RPMI8226 (cell line): ENCODE measurements at places on chromosomes 5 and 9.

DNA sequence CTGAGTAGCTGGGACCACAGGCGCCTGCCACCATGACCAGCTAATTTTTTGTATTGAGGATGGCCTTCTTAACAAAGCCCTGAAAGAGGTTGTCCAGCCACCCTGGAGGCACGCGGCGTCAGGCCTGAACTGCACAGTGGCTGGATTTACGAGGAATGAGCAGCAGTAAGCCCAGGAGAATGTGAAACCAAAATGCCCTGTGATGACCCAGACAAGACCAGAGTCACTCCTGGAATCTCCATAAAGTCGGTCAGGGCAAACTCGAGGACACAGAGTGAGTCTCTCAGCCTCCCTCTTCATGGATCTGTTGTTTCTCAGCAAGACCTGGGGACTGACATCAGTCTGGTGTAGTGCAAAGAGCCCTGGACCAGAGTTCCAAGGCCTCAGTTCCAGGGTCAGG lies 53.2 kb upstream of the C5orf58 start:
- DNase-seq, result no peak

DNA sequence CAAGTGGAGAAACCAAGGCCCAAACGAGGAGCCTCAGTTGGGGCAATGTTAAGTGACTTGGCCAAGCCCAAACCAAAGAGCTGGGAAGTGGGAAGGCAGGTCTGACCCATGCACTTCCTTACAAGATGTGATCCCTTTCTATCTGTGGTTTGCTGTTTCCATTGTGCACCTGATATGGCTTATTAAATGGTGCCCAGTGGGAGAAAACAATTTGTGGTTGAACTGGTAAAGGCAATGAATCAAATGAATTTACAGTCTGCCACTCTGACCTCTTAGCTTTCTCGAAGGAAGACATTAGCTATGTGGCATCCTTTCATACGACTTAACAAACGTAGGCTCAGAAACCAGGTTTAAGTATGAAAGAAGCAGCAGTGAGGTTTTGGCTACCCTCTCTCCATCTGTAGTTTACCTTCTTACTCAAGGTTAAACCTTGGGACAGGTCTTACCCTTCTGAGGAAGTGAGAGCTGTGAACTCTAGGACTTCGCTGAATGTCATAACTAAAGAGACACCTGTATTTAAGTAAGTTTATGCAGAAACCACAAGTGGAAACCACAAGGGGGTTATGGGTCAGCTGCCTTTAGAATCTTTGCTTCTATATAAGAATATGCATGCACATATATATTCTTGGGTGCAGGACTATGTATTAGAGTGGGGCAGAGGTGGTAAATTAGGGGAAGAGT lies 100.5 kb upstream of the SPATA31D4 start:
- peak; percentile 82 for DNase-seq

DNA sequence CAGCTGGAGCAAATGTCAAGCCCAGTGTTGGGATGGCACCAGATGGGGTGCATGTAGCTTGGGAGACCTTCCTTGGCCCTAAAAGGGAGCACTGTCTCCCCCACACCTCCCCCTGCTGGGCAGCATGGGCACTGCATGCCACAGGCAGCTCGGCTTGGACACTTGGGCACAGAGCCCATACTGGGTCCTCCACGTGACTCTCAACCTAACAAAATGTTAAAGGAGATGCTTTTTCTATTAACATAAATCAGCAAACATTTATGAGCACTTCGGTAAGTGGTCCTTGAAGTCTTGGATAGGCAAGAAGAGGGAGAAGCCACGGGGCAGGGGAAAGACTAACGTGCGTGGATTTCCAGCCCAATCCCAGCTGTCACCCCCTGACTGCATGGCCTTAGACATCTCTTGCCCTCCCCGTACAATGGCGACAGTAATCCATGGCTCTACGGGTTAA lies 23.9 kb upstream of the MAPK9 start:
- DNase-seq, result peak; percentile 63

- peak; percentile 8 for DNase-seq
These were observed 31.4 kb upstream of the TMOD1 start for GRCh38 chr9:97470076-97470475.

- DNase-seq, result no peak
These were observed 77.4 kb downstream of the SEC61B start for GRCh38 chr9:99299211-99300102.

GRCh38 chr9:124272118-124272517 lies 14.4 kb downstream of the NEK6 start:
- DNase-seq, result no peak

DNA sequence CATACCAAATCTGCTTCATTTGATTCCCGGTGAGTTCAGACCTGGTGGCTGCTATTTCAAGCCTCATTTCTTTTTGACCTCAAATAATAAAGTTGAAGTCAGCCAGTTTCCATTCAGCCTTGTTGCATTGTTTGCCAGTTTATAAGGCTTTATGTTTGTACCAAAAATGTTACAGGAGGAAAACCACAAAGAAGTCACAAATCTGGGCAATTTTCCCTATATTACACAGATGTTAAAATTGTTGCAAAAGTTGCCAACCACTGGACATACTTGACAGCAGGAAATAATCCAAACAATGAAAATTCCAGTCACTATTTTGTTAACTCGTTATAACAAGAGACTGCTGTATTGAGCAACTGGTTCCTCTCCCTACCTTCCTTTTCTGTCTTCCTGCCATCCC lies 1325.0 kb upstream of the DMAC1 start:
- peak; percentile 14 for DNase-seq

DNA sequence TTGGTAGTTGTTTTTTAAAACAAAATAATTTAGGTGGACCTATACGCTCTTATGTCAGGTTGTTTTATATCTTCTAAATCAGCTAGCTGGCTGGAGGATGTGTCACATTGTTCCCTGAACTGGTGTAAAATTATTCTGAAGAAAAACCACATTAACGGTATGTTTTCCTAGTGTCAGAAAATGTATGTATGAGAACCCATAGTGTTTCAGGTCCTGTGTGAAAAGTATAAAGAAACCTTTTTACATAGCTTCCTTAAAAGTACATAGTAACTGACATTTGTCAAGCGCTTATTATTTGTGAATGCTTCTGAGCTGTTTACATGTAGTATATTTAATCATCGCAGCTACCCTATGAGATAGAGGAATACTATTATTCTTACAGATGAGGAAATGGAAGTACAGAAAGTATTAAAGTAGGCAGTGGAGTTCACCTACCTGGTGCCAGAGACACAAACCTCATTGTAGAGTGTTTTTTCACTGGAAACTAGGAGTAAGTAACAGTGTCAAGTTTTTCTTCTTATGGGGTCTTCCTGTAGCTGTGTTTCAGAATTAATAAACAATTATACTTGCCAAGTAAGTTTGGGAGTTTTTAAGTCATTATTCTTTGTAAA lies 10.4 kb upstream of the FAM120AOS start:
- DNase-seq, result no peak

GRCh38 chr9:132556235-132556634 lies 26.2 kb upstream of the BARHL1 start:
- DNase-seq, result no peak

GRCh38 chr9:112777914-112778313 lies 27.4 kb downstream of the SNX30 start:
- no peak for DNase-seq

- DNase-seq, result no peak
These were observed 95.8 kb upstream of the ANKRD55 start for GRCh38 chr5:56328753-56329560.

DNA sequence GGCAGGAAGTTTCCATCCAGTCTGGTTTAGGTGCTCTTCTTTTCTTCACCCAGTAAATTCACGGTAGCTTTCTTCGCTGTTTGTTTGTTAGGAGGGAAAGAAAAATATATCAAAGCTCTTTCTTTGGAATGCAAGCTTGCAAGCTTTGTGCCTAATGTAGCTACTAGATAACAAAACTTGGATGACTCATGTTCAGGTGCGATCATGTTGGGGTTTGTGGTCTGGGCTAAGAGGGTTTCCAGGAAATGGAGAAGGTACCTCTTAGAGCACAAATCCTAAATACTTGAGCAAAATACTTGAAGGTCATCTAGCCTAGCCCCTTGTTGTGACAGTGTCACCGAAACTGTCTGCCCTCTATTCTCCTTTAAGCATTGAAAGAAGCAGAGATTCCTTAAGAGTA lies 17.7 kb downstream of the SRP19 start:
- DNase-seq, result peak; percentile 92

DNA sequence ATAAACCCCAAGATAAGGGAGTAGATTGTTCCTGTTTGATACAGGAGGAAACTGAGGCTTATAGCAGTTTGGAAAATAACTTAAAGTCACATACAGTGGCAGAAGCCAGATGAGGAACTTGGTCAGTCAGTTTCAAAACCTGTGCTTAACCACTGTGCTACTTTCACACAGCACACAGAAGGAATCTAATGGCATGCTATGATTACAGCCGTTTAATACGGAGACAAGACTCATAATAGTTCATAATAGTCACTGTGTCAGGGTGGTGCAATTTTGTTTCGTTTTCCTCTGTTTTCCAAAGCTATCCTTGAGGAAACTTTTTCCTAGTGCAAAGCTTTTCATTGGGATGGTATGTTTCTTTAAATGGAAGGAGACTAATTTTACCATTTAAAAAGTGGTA lies 112.3 kb downstream of the GCNT1 start:
- no peak for DNase-seq

DNA sequence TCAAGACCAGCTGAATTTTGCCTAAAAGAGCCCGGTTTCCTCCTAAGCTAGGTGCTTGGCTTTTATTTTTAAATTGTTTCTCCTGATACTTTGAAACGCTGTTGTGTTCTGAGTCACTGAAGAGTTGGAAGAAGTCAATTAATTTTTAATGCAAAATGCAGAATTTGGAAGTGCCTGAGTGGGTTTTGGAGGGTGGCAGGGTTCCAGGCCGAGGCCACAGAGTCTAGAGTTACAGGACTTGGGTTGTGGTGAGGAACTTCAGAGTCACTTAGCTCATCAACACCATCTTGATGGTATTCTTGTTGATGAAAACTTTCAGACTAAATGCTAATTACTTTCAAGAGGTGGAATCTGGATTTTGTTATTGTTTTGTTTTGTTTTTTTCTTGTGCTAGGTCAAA lies 130.6 kb downstream of the PDZD2 start:
- no peak for DNase-seq

GRCh38 chr5:88029011-88029410 lies 239.6 kb downstream of the TMEM161B start:
- no peak for DNase-seq

DNA sequence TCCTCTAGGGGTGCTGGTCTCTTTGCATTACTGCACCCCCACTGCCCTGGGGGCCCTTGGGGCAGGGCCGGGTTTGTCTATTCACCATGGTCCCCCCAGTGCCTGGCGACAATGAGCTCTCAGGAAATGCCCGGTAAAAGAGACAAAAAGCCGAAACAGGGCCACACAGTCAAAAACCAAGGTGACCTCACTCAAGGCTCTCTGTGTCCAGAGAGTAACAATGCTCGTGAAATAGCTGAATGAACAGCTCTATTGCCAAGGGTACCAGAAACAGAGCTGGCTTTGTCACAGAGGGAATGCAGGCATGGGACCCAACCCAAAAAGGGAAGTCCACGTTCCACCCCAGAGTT lies 16.0 kb downstream of the SH3PXD2B start:
- DNase-seq, result no peak

DNA sequence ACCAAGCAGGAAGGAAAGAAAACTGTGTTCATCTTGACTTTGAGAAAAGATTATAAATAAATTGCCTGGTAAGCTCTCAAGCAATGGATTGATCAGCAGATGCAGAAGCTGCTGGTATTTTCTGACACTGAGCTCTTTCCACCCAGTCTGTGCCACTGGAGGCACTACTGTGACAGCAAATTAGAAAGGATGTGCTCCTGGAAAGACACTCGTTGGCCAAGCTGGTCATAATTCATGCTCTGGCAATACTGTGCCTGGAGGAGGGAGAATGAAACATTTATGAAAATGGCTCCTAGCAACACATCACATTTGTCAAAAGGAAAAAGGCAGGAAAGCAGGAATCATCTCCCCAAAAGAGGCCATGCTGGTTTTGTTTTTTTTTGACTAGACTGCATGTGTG lies 84.2 kb downstream of the CAVIN4 start:
- no peak for DNase-seq

GRCh38 chr5:72854419-72854818 lies 38.0 kb downstream of the TNPO1 start:
- no peak for DNase-seq

DNA sequence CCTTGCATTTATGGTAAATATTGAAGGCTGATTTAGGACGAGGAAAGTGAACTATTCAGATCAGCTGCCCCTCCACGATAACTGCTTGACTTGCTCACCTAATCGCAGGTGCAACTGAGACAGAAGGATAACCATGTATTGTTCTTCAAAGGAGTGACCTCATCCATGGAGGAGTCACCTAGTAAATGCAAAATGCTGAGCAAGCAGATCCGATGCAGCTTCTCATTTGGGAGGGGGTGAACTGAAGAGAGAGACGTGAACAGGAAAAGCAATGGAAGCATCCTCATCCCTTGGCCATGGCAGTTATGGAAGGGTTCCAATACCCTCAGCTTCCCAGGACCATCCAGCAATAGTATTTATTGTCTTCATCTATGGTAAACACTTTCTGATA lies 47.5 kb downstream of the RASGRF2 start:
- DNase-seq, result peak; percentile 51

DNA sequence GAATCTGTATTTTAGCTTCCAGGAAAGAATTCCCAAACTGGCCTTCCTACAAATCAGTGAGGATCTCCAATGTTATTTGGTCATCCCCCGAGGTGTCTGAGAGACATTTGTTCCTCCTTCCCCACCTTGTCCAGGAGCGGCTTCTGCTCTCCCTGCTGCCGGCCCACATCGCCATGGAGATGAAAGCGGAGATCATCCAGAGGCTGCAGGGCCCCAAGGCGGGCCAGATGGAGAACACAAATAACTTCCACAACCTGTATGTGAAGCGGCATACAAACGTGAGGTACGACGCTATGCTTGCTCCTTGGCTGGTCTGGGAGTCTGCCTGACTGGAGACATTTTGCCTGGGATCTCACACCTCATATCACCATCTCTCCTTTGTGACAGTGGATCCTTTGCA lies 160.4 kb downstream of the CFAP90 start:
- DNase-seq, result no peak

GRCh38 chr5:10745133-10745532 lies 15.9 kb downstream of the DAP start:
- DNase-seq, result no peak

DNA sequence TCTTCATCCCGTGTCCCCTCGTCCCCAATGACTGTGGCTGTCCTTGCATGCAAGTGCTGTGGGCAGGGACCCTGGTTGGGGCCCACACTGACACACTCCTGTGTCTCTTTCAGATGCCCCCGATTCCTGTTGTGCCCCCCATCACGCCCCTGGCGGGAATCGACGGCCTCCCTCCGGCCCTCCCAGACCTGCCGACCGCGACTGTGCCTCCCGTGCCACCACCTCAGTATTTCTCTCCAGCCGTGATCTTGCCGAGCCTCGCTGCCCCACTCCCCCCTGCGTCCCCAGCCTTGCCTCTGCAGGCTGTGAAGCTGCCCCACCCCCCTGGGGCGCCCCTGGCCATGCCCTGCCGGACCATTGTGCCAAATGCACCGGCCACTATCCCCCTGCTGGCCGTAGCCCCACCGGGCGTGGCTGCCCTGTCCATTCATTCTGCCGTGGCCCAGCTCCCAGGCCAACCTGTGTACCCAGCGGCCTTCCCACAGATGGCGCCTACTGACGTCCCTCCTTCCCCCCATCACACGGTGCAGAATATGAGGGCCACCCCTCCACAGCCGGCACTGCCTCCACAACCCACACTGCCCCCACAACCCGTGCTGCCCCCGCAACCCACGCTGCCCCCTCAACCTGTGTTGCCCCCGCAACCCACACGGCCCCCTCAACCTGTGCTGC lies 75.0 kb downstream of the WNK2 start:
- DNase-seq, result no peak
